Ovary (tissue), 10 donors: ENCODE measurements at places on chromosomes 2 and 18. TPM values are rescaled to one million over a fixed set of nuclear protein-coding genes. Genes with fewer than 3 reads are reported as not detected.
A peak's percentile ranks its signal among the peaks of the same experiment; 100 is the strongest.

DNA sequence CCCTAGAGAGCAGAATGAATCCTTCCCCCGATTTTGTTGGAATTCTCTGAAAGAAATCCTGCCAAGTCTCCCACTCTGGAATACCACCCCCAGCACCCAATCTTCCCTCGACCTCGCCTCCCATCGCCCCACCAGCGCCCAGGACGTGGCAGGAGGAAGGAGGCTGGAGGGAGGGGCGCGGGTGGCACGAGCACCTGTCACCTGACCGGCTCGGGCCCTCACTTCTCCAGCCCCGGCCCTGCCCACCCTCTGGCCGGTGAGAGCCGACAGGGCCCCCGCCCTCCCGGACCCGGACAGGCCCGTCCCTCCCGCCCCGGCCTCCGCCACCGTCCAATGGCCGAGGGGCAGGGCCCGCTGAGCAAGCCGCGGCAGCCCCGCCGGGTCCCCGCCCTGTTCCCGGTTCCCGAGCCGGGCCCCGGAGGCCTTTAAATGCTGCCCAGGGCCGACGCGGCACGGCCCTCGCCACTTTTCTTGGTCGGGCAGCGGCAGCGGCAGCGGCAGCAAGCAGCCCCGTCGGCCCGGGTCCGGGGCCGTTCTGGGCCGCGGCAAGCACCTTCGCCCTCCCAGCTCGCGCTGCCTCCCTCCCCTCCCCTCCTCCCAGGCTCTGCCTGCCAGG is at the start of gene LGALSL:
TSS of gene LGALSL (plus strand) at position 393 of the 616 bp plus-strand sequence. CDS start 384 bp downstream, outside the sequence.
- DNase-seq, result peak; percentile 79

DNA sequence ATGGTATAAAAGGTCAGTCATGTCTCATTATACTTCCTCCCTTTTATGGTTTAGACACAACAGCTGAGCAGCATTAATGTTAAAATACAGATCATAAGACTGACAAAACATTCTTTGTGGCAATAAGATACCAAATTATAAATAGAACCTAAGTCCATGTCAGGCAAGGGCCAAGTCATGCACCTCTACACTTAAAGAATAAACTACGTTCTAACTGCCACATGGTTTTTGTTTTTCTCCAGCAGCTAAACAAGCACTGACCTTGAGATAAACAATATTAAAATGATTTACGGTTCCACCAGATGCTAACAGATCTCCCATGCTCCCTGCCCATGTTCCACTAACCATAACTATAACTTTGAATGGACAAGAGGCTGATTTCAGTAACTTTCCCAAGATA is 368.6 kb upstream of the TFPI start:
- no peak for DNase-seq

GRCh38 chr2:65264821-65265670 is 37.4 kb downstream of the ACTR2 start:
- DNase-seq, result no peak

DNA sequence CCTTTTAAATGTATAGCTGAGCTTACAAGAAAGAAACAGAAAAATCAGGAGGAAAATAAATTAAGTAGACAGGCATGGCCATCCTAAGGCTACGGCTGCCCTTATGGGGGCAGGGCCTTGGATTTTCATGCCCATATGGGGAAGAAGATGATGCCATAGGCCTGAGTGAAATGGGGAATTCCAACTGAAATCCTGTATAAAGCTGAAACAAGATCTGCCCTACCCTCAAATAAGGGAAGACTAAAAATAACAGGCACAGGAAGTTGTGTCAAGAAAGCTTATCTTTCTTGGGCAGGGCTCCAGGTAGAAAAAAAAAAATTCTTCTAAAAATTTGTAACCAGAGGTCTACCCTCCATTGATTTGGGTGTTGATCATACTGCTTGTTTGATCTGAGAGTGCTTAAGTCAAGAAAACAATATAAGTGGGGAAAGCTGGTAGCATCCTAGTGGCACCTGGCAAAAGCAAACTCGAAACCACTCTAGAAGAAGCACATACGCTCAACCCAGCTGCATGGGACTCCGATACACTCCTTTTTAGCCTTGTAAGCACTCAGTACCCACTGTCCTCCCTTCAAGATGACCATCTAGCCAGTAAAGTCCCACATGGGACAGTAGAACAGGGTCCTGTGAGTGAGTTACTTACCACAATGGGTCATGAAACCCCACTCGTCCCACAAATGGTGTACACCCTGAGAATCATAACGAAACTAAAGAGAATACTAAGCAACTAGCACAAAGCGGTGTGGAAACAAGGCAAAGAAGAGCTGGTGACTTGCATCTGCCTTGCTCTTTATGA is 22.3 kb downstream of the DNAH7 start:
- no peak for DNase-seq

The SERPINB5 gene
- 0.02 TPM for polyA plus RNA-seq

The GTF2A1L gene
- polyA plus RNA-seq, result not detected

DNA sequence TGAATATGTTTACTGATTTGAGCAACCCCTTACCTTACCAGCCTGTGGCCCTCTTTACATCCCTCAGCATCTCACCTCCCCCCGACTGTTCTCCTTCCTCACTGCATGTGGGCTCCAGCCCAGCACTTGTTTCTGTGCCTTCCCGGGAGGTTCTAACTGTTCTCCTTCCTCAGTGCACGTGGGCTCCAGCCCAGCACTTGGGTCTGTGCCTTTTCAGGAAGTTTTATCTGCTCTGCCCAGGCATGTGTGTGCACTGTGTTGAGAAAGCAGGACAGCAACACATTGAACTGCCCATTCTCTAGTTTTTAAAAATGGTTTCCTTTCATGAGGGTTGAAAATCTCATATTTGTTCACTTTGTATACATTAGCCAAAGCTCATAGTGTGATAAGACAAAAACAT is 158.4 kb downstream of the ATP9B start:
- DNase-seq, result no peak
